ENCODE measurements at places on chromosomes 3 and 15.

- DNase-seq = peak; percentile 30
Observed at GRCh38 chr3:178629430-178630178, 93.4 kb downstream of the KCNMB2 start.

- peak; percentile 50 for DNase-seq
Observed at GRCh38 chr15:43903864-43904290, 77.1 kb downstream of the WDR76 start.

DNA sequence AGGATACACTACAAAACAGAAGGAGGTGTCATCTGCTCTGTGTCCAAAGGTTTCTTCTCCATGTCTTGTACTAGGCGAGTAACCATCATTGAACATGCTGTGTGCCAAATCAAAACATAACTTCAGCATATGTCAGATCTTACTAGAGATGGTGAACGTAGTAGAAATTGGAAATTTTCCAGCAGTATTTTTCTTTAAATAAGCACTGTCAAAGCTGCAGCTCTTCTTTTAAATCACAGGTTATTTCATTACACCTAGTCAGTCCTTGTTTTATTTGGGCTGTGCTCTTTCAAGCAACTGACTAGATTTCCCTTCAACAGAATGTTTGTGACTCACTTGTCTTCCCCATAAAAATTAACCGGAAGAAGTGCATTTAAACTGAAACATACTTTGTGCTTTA is 46.5 kb downstream of the MSL2 start:
- DNase-seq = no peak

- no peak for DNase-seq
Observed at GRCh38 chr15:87609474-87609873, 647.1 kb downstream of the NTRK3 start.

DNA sequence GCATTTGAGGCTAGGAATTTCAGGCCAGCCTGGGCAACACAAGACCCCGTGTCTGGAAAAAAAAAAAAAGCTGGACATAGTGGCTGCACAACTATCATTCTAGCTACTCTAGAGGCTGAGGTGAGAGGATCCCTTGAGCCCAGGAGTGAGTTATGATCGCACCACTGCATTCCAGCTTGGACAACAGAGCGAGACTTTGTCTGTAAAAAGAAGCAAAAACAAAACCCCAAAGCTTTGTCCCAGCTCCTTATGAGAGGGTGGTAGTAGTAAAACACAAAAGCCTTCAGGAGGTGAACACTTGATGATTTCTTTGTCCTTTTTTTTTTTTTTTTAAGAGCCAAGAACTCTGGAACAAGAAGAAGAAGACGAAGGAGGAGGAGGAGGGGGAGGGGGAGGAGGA is 1.1 kb upstream of the CD200 start:
- DNase-seq = no peak

- no peak for DNase-seq
Observed at GRCh38 chr3:106115557-106115956, 246.7 kb upstream of the CBLB start.

DNA sequence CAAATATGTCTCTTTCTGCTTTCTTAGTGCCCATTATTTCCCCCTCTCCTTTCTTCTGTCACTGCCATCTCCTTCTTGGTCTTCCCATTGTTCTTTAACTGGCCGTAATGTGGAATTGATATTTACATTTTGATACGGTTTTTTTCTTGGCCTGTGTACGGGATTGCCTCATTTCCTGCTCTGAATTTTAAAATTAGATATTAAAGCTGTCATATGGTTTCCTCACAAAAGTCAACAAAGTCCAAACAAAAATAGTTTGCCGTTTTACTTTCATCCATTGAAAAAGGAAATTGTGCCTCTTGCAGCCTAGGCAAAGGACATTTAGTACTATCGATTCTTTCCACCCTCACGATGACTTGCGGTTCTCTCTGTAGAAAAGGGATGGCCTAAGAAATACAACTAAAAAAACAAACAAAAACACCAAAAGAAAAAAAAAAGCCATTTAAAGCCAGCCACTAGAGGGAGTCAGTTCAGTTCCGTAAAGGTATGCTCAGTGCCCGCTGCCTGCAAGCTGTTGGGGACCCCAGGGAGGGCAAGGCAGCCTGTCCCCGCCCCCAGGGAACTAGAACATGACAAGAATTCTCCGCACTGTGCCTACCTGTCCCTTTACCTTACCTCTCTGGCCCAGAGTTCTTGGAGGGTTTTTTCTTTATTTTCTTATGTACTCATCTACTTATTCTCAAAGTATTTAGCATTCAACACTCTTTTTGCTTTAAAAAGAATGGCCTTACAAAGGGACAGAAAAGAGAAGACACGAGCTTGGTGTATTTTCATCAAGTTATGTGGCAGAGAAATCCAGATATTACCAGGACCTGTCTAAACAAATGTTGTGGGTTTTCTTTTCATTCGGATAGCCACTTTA is 30.0 kb upstream of the NR2E3 start:
- DNase-seq = no peak

GRCh38 chr15:69141833-69142232 is 18.6 kb upstream of the GLCE start:
- DNase-seq = no peak

- no peak for DNase-seq
Observed at GRCh38 chr3:144018776-144019175, 47.2 kb downstream of the DIPK2A start.

GRCh38 chr3:113496924-113497323 is 18.0 kb downstream of the SPICE1 start:
- DNase-seq = no peak

DNA sequence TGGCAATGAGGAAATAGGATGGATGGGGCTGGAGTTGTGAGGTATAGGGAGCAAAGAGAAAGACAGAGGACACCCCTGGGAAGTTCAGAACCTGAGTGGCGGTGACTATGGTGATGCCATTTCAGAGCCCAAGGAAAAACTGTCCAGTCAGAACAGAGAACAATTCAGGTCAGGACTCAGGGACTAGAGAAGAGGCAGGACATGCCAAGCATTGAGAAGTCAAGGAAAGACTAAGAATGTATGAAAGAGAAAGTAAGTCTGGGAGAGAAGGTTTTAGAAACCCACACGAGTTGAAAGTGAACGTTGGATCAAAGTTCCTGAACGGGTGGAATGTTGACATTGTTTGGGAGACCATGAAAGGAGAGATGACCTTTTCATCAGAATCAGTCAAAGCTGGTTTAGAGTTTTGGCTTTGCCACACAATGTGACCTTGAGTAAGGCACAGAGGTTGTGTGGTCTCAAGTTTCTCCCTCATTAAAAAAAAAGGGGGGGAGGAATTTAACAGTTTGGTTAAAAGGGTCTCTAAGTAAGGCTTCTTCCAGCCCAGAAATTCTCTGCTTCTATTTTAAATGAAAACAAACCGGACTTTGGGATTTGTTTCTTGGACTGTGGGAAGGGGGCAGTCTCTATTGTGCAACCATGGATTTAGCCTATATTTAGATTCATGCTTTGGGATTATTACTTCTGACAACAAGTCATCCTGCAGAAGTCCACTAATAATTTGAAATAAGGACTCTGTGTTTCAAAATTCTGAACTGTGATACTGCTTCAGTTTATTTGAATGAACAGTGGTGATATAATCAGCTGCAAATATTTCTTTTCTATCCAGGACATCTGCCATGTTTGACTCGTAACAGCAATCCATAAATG is 315.9 kb upstream of the TBL1XR1 start:
- no peak for DNase-seq

- no peak for DNase-seq
Observed at GRCh38 chr15:60611592-60612346, 132.8 kb upstream of the ICE2 start.

GRCh38 chr15:36964626-36965025 is 135.7 kb downstream of the MEIS2 start:
- no peak for DNase-seq

DNA sequence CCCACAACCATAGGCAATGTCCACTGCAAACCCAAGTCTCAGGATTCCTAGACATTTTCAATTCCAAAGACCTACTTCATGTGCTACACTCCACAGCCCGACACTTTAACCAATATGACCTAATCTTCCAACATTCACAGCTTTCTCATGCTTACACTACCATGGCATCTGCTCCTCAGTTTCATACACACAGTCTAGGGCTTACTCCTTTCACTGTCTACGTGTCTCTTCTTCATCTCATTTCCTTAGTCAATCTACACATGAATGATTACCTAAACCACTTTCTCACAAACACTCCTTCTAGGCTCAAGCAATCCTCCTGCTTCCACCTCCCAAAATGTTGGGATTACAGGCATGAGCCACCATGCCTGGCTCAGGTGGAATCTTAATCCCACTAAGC is 106.3 kb downstream of the STAG1 start:
- DNase-seq = no peak

DNA sequence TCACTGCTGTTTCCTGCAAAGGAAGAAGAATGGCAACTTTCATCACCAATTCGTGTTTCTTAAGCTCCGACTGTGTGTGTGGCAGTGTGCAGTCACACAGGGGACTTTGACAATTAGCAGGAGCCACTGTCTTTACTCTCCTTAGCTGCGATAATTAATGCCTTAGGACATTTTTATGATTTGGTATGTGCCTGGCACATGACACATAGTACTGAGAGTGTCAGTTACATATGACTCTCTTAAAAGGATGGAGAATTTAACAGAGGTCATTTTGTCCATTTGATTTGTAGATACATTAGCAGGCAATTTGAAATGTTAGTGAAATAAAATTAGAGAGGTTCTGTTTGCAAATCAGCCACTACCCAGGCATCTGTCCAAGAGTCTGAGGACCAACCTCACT is 128.9 kb upstream of the VEPH1 start:
- DNase-seq = no peak

- DNase-seq = no peak
Observed at GRCh38 chr3:156782319-156782718, 43.8 kb upstream of the LEKR1 start.

GRCh38 chr3:129633751-129634481 is 27.4 kb upstream of the PLXND1 start:
- no peak for DNase-seq

DNA sequence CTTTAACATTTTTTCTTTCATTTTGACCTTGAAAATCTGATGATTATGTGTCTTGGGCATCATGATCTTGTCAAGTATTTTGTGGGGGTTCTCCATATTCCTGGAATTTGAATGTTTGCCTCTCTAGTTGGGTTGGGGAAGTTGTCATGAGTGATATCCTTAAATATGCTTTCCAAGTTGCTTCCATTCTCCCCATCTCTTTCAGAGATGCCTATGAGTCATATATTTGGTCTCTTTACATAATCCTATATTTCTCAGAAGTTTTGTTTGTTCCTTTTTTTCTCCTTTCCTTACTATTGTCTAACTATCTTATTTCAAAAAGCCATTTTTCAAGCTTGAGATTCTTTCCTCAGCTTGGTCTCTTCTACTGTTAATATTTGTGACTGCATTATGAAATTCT is 69.0 kb upstream of the CCDC80 start:
- no peak for DNase-seq

GRCh38 chr3:141835557-141836229 is 40.8 kb upstream of the ATP1B3 start:
- no peak for DNase-seq

- DNase-seq = peak; percentile 99
Observed at GRCh38 chr3:175149675-175150074, 290.5 kb downstream of the NAALADL2 start.

DNA sequence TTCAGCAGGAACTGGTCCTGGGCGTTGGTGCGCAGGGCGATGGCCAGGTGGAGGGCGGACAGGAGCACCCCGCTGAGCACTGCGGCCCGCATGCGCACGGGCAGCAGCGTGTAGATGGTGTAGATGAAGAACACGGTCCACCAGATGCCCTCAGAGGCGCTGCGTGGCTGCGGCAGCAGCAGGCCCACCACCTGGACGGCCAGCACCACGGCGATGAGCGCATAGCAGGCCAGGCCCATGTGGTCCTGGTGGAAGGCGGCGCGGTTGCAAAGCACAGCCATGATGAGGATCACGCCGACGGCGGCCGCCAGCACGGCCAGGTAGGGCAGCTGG is 1.5 kb downstream of the ADCY5 start:
- no peak for DNase-seq

GRCh38 chr3:71546821-71547220 is 36.7 kb downstream of the FOXP1 start:
- DNase-seq = no peak

DNA sequence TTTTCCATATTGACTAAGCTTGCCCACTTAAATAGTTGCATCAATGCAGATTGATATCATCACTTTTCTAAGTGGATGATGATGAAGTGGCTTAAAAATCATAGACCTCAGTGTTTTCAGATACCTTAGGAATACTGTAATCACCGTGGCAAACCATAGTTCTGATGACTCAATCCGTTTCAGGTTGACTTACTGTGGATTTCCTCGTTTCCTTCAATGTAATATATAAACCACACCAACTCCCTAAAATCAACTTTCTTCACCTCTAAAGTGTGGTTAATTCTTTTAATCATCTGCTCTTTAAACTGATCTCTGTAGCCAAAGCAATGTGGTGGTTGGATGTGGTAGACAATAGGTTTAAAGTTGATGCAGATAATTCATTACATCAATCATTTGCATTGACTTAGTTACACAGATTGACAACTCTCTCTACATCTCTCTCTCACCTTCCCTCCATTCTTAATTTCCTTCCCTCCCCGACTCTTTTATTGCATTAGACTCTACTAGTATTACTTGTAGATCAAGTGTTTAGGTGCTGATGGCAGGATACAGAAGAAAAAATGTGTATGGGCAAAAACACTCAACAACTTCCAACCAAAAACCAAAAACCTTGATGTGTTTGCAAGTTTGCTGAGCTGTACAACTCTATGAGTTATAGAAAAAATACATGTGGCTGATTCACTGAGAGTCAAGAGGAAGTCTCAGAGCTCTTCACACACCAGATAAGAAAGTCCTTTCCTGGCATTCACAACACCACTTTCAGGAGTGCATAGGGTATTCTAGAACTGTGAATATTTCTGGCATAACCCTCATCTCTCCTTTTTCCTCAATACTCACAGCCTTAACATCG is 243.5 kb downstream of the NFKBIZ start:
- DNase-seq = no peak

DNA sequence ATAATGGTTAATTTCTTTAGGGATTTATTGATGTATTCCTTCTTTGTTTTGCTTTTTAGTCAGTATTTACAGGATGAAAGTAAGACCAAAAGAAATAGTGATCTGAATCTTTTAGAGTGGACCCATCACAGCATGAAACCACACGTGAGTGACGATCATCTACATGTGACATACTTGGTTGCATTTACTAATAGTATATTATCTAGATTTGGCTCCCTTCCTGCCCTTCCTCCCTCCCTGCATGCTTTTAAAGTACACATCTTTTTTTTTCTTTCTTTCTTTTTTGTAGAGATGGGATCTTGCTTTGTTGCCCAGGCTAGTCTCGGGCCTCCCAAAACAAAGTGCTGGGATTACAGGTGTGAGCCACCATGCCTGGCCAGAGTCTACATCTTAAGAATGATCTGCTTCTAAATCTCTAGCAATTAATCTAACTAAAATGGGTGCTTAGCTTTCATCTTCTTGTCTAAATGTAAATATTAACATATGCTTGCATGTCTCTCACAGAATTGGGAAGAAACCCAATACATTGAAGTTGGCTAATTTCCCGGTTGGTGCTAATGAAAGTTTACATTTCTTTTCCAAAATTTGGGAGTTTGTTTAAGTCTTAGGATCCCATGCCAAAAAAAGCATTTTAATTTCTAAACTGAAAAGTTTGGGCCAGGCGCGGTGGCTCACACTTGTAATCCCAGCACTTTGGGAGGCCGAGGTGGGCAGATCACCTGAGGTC is 38.0 kb downstream of the SENP2 start:
- no peak for DNase-seq
